ENCODE measurements at places on chromosomes 11 and 22.

DNA sequence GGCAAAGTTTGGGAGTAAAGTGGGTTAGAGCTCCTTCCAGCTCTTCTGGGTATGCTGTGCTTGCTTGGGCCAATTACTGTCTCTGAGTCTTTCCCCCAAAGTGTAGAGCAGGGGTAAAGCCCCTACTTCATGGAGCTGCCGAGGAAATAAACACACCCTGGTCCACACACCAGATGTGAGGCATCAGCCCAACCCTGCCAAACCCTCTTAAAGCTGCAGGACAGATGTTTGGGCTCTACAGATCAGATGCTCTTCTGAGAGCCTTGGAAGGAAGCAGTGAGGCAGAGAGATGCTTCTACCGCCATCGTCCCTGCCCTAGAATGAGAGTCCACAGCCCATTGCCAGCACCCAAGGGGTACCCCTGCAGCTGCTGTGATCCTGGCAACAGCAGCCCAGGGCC lies 64.7 kb downstream of the ELFN2 start:
- DNase-seq = no peak

DNA sequence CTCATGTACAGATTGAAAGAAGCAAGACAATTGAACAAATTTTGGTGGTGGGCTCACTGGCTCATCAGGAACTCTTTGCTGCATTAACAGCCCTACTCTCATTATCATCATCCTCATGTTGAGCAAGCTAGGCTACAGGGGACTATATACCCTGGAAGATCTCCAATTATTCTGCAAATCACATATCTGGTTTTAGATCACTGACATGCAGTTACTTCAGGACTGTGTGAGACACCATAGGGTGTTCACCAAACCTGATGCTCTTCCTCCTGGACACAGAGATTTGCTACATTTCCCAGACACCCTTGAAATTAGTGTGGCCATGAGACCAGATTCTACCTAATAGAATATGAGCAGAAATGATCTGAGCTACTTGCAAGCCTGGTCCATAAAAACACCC lies 23.0 kb upstream of the ME3 start:
- DNase-seq = no peak

GRCh38 chr11:13260201-13260962 lies 17.2 kb upstream of the BMAL1 start:
- no peak for DNase-seq

DNA sequence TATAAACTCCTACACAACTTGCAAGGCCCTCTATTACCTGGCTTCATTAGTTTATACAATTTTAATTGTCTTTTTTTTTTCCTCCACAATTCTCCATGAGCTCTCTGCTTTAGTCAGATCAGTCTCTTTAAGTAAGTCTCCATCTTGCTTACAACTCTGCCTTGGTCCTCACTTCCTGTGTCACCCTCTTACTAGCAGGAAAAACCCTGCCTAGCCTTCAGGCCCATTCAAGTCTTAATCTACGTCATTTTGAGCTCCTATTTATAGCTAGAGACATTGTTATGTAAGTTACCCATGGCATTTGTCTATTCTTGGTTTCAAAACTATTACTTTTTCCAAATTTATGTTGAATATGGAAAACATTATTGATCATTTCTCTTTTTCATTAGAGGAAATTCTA lies 177.4 kb downstream of the SBF2 start:
- DNase-seq = no peak

DNA sequence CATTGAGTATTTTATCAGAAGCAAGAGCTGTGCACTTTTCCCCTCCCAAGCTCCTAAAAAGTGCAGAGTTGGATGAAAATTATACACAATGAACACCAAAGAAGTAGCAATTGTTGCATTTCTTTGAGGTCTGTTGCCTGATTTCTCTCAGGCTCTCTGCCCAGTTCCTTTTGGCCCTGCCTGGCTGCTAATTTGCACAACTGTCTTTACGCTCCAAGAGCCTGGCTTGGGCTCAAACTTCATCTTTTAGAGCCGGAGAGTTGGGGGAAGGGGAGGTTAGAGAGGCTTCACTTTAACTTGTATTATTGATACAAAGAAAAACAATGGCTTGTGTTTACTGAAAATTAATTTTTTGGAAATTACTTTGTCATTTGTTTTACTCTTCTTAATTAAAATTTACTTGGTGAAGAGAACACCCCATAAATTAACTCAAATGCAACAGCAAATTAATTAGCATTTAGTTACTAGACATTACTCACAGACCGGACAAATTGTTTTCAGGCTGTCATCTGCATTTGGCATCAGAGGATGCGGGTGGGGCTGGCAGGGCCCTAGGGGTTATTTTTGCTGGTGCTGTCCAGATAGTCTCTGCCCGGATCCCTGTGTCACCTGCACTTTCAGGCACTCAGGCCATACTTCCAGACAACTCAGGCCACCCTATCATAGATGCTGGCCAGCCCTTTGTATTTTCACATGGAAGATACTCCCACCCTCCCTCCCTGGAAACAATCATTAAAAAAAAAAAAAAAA lies 407.3 kb downstream of the NXPE2 start:
- no peak for DNase-seq

- DNase-seq = no peak
Measured at GRCh38 chr22:29693671-29694070, 26.1 kb upstream of the CABP7 start.

DNA sequence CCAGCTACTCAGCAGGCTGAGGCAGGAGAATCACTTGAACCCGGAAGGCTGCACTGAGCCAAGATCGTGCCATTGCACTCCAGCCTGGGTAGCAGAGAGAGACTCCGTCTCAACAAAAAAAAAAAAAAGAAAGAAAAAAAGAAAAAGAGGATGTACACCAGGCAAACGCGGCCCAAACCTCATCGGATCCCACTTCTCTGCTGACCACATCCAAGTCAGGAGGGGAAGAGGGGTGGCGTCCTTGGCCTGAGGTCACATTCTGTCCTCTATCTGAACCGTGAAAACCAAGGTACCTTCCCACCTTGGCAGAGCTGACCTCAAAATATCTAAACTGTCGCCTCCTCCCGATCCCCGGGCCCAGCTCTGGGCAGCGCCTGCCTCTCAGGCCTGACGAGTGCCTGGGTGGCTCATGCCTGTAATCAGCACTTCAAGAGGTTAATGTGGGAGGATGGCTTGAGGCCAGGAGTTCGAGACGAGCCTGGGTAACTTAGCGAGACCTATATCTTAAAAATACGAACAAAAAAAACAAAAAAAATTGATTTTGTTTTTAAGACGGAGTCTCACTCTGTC lies 25.1 kb downstream of the RGL4 start:
- DNase-seq = no peak

- no peak for DNase-seq
Measured at GRCh38 chr11:1232021-1232882, 9.4 kb downstream of the MUC5B start.

DNA sequence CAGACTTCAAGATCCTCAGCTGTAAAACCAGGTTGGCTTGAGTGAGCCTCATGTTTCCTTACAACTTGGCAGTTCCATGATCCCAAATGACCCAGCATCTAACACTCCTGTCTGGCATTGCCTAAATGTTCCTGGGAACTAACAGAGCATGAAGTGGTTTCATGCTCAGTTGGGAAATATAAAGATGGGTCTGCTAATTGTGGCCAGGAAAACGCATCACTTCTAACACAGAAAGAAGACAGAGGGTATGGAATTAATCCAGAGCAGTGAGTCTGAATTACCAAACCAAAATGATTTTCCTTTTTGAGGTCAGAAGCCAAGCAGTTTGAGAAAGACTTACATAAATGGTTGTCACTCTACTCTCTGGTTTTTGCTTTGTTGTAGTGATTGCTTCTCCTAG lies 60.5 kb upstream of the MMP13 start:
- no peak for DNase-seq

GRCh38 chr22:24393012-24393559 lies 34.3 kb upstream of the ADORA2A start:
- no peak for DNase-seq

DNA sequence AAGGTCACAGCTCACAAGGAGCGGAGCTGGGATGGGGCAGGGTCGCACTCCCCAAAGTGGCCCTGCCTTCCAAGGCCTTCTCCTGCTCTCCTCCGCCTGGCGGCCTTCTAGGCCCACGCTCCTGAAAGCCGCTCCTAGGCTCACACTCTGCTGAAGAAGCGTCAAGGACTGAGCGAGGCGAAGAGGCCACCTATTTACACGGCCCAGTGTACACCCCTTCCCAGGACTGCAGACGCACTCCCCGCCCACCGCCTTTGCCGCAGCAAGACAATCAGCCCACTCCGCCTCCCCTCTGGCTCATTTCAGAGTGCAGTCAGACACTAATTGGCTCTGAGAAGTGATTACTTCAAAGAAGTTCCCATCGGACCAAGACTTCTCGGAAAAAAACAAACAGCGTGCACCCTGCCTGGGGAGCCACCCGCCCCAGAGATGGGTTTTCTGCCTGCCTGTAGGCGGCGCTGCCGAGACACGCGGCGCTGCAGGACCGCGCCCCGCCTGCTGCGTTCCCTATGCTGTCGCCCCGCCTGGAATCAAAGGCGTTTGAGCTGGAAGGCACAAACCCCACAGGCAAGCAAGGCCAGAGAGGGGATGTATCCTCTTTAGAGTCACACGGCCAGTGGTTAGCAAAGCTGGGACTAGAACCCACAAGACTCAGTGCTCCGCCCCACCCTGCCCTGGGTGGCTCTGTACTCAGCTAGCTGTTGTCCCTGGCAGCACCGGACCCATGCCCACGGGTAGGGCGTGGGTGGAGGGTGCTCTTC lies 414.8 kb downstream of the BUD13 start:
- peak; percentile 1 for DNase-seq

DNA sequence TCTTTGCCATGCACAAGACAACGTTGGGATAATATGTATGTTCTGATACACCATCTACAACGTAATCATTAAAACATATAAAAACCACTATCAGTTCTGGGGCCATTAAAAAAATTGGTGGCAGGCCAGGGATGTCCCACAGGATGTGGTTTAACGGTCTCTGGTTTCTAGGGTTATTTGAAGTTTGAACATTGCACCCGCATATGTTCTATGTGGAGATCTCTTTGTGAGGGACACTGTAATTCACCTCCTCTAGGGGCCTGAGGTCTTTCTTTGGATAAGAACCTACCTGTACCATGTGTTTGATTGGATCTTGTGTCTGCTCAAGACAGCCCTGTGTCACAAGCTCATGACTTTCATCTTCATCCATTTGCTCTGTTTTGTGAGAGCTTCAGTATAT lies 73.2 kb downstream of the GGTLC2 start:
- no peak for DNase-seq

- DNase-seq = no peak
Measured at GRCh38 chr11:13415201-13415600, 47.8 kb downstream of the BTBD10 start.

- DNase-seq = no peak
Measured at GRCh38 chr11:133047771-133048115, 484.6 kb downstream of the OPCML start.

GRCh38 chr11:78708388-78708787 lies 133.7 kb upstream of the NARS2 start:
- DNase-seq = no peak

DNA sequence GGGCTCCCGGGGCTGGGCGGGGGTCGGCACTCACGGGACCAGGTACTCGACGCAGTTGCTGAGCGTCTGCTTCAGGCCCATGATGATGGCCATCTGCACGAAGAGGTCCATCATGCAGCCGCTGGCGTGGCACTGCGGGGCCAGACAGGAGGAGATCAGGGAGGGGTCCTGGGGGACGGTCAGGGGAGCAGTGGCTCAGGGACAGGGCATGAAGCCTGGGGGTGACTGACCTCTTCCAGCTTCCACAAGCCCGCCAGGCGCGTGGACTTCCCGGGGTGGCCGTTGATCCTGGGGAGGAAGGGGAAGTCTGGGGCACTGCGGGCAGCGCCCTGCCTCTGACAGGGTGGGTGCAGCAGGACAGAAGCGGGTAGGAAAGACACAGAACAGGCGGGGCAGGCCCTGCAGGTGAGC lies 6.1 kb upstream of the SIGIRR start:
- no peak for DNase-seq

GRCh38 chr11:73003088-73003487 lies 139.0 kb downstream of the FCHSD2 start:
- DNase-seq = no peak

- DNase-seq = no peak
Measured at GRCh38 chr11:95498722-95499425, 267.9 kb upstream of the SESN3 start.

DNA sequence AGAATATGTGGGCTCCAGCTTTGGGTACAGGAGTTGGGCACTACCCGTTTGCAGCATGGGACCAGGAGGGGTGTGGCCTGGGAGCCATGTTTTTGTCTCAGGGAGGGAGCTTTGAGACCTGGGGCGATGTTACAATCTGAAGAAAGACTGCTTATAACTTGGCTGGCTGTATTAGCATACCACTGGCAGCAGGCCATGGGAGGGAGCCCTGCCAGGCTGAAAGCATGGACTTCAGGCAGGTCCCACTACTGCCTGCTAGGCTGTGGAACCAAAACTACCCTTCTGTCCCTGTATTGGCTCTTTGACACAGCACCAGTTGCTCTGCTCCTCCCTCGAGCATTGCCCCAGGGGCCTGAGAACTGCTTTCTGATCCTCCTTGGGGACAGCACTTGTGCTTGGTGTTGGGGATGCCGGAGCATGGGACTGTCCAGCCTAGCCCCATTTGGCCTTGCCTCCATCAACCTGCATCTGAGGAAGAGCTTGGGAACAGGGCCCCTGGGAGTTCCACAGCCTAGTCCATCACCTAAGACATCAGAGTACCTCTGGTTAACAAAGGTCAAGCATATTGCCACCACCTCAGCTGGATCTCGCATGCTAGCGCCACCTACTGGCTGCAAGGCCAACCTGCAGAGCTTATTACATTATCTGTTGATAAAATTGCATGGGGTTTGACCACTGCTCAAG lies 217.4 kb downstream of the SBF2 start:
- peak; percentile 44 for DNase-seq

- peak; percentile 6 for DNase-seq
Measured at GRCh38 chr11:124075841-124076651, 34.9 kb upstream of the OR10G7 start.

GRCh38 chr22:41524809-41525449 lies 19.3 kb downstream of the POLR3H start:
- peak; percentile 50 for DNase-seq

DNA sequence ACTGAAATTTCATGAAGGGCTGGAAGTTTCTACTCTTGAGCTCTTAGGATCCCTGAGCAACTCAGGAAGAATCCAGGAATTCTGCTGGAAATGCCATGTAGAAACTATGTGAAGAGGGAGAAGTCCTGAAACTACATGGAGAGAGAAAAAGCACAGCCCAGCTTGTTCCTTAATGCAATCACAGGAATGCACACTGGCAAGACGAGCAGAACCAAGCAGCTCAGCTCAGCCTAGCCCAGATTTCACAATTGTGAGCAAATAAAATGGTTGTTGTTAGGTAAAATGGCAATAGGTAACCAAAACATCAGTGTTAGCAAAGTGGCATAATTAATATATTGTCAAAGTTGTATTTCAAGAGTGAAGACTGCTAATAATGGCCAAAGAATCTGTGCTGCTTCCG lies 28.1 kb downstream of the ZNF214 start:
- DNase-seq = no peak

Measured in activated CD4-positive, alpha-beta T cell treated with anti-CD3 and anti-CD28 coated beads, Interleukin-2, Interleukin-4, amounts not matched to agents 100 ng/mL and 50 ng/mL, durations not matched to agents 16 hours and 8 hours (primary cell).